Stimulated activated CD8-positive, alpha-beta memory T cell treated with anti-CD3 and anti-CD28 coated beads, Interleukin-12 subunit alpha, Interleukin-12 subunit beta, amount 100 ng/mL, for 1 hour (primary cell): ENCODE measurements at places on chromosomes 12 and 14.

DNA sequence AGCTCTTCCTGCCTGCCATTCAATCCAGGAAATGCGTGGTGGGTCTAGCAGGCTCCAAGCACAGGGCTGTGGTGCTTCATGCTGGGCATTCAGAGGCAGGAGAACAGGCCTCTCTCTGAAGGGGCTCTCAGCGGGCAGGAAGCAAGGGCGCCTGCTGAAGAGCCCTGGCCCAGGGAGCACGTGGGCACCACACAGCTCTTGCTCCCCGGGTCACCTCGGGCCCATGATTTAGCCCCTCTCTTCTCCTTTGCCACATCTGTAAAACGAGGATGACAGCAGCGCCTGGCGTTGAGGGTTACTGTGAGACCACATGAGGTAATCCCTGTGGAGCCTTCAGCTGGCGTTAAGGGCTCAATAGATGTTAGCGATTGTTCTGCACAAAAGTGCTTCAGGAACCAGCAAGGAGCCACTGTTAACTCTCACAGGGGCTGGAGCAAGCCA is 37.6 kb upstream of the SPTLC2 start:
- DNase-seq, result no peak

GRCh38 chr14:105865904-105866840 is 339.8 kb downstream of the TMEM121 start:
- no peak for DNase-seq

- no peak for DNase-seq
These were observed 192.7 kb downstream of the DPF3 start for GRCh38 chr14:72701237-72701565.

GRCh38 chr12:112408621-112409020 is 784 bp downstream of the RPL6 start:
- DNase-seq, result no peak

GRCh38 chr14:99468836-99469592 is 11.6 kb downstream of the SETD3 start:
- DNase-seq, result no peak

- DNase-seq, result no peak
These were observed 1.9 kb upstream of the SP7 start for GRCh38 chr12:53338017-53338416.
